ENCODE measurements at places on chromosomes 4 and X. TPM values are rescaled to one million over a fixed set of nuclear protein-coding genes. Genes with fewer than 3 reads are reported as not detected.

Gene TAB3
- 5.2 TPM for total RNA-seq

Gene SULT1E1
- 291 TPM for total RNA-seq

Gene IL13RA2
- 2.3 TPM for total RNA-seq

Gene SAGE1
- total RNA-seq = not detected

Gene ADH6
- not detected for total RNA-seq

Gene HSD17B10
- 47.6 TPM for total RNA-seq

Gene BTK
- not detected for total RNA-seq

Gene ODAPH
- not detected for total RNA-seq

Gene TCP11X2
- not detected for total RNA-seq

Gene SPATA4
- total RNA-seq = 0.15 TPM

Gene SHROOM2
- total RNA-seq = 0.08 TPM

Gene NKX3-2
- 0.15 TPM for total RNA-seq

Gene CT83
- not detected for total RNA-seq

Gene SERTM2
- not detected for total RNA-seq

Gene CASP3
- total RNA-seq = 14.3 TPM

Gene SLC9A6
- 13.7 TPM for total RNA-seq

Gene HGFAC
- not detected for total RNA-seq

Gene ZFP92
- under 0.01 TPM for total RNA-seq

Gene OR13H1
- not detected for total RNA-seq

Gene DCAF8L1
- total RNA-seq = not detected

Gene DCX
- not detected for total RNA-seq

Gene SLC30A9
- 64.7 TPM for total RNA-seq

Gene NAP1L2
- total RNA-seq = 0.23 TPM

Gene SMIM31
- total RNA-seq = not detected

Gene COX7B2
- total RNA-seq = not detected

Gene CLGN
- not detected for total RNA-seq

Gene MAGEC2
- not detected for total RNA-seq

Gene ZFP42
- not detected for total RNA-seq

Gene GLRA3
- not detected for total RNA-seq

Gene SHROOM4
- 2.6 TPM for total RNA-seq

Gene NPY1R
- total RNA-seq = 0.12 TPM

Gene STS
- 1.4 TPM for total RNA-seq

Gene KDR
- total RNA-seq = 1.9 TPM

Gene FAM236C
- not detected for total RNA-seq

Gene NLRP2B
- total RNA-seq = not detected

Gene TSPAN6
- total RNA-seq = 19.9 TPM

Gene PAGE1
- total RNA-seq = not detected

Gene AWAT2
- 0.08 TPM for total RNA-seq

Gene FAM9B
- total RNA-seq = not detected

Gene CXorf49
- not detected for total RNA-seq

Gene BEND2
- not detected for total RNA-seq

Gene MAGEA1
- not detected for total RNA-seq

Data from smooth muscle cell of the coronary artery (primary cell).